Activated naive CD8-positive, alpha-beta T cell treated with anti-CD3 and anti-CD28 coated beads, Interleukin-2, amount 50 U/mL, for 16 hours (primary cell): ENCODE measurements at places on chromosomes 1 and 21.

GRCh38 chr1:23110391-23110790 is 58.3 kb downstream of the LUZP1 start:
- DNase-seq = no peak

GRCh38 chr21:33117101-33117888 is 47.4 kb downstream of the OLIG1 start:
- no peak for DNase-seq

GRCh38 chr1:55334797-55335196 is 119.6 kb upstream of the USP24 start:
- DNase-seq = no peak

GRCh38 chr1:26787381-26787705 is 407 bp upstream of the PIGV start:
- no peak for DNase-seq

GRCh38 chr1:24119859-24120756 is 8.2 kb upstream of the MYOM3 start:
- DNase-seq = no peak

DNA sequence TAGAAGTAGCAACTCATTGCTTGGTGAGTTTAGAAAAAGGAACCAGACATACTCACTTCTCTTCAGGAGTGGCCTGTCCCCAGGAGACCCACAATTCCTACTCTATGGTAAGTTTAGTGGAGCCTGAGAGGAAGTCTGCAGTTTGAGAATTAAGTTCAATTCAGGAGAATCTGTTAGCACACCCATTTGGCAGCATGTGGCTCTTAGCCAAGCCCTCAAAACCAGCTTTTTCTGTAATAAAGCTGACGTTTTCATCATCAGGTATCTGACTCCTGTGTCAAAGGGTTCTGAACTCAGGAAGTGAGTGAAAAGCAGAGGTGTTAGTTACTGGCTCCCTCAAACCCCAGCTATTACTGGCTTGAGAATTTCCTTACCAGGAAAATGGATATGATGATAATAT is 20.4 kb upstream of the RGS16 start:
- DNase-seq = no peak

GRCh38 chr1:38964140-38964548 is 22.5 kb upstream of the RHBDL2 start:
- DNase-seq = no peak

GRCh38 chr1:229318056-229318455 is 24.8 kb downstream of the CCSAP start:
- DNase-seq = no peak

- no peak for DNase-seq
Observed at GRCh38 chr1:205028390-205028789, 14.6 kb upstream of the CNTN2 start.

DNA sequence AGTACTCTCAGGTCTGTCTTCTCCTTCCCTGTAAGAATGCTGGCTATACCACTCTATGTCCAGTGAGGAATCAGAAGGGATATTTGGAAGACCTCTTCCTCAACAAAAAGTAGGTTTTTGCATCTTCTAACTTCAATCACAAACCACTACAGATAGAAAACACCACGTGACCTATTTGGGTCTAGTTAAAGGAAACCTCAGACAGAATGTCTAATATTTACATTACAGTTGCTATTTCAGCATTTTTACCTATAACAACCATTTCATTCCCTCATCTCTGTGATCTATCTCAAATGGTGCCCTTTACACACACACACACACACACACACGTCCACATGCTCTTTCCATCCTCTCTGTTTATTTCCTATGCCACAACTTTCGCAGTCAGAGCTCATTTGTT is 7.9 kb upstream of the ADORA3 start:
- DNase-seq = no peak

- DNase-seq = no peak
Observed at GRCh38 chr1:167136191-167136614, 42.3 kb downstream of the STYXL2 start.

- DNase-seq = no peak
Observed at GRCh38 chr1:40267767-40268187, 9.7 kb downstream of the ZMPSTE24 start.

DNA sequence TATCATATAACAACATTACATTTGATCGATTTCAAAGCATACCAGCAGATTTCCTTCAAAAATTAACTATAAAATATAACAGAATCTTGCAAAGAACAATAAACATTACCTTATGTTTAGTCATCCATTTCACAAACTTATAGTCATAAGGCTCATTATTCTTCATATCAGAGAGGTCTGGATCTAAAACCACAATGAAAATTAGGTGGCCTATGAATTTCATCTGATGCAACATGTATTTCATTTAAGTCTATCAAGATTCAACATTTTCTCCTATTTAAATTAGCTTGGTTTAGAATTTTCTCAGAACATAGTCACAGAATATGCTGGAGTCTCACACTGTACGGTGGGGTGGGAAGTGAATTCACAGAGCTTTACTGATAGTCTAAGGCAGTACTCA is 49.2 kb downstream of the KYAT3 start:
- DNase-seq = no peak
